ENCODE measurements at places on chromosomes 4 and X.

- DNase-seq = no peak
Measured at GRCh38 chr4:128161138-128161537, 100.0 kb downstream of the LARP1B start.

DNA sequence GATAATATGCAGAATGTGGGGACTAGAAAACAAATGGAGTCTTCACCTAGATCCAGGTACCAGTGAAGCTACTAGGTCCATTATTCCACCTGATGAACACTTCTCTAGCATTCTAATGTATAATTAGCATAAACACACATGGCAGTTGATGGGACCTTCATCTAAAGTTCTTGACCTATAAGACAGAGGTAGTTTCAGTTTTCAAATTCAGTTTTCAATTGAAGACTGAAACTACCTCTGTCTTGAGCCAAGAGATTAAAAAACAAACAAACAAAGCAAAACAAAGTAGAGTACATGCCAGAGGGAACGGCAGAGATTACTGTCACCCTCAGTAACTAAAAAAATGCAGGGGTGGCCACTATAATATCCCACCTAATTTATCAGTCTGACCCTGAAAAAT, 199.9 kb upstream of the NEIL3 start:
- DNase-seq = no peak

GRCh38 chrX:120839491-120839890, 36.2 kb downstream of the CT47B1 start:
- DNase-seq = no peak

- DNase-seq = no peak
Measured at GRCh38 chr4:123974386-123975149, 578.0 kb downstream of the SPRY1 start.

DNA sequence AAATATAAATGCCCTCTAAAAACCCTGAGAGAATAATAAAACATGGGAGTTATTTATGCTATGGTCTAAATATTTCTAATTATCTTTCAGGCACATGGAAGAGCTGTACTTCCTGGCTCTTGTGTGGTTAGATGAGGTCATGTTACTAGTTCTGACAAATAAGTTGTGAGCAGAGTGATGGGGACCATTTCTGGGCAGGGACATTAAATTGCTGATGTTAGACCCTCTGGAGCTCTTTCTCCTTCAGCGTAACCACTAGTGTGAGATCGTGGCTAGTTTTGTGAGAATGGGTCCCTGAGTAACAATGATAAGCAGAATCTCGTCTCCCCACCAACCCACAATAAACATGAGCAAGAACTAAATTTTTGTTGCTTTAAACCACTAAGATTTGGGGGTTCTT, 108.0 kb downstream of the MAML3 start:
- DNase-seq = no peak

GRCh38 chrX:108025954-108026600, 18.8 kb upstream of the VSIG1 start:
- DNase-seq = no peak

- peak; percentile 64 for DNase-seq
Measured at GRCh38 chrX:64394874-64395567, at the start of gene MTMR8. TSS of gene MTMR8 (minus strand) at chrX:64395452. CDS start at chrX:64395363, 89 bp downstream.

GRCh38 chrX:156000361-156000926, 2.9 kb downstream of the IL9R start:
- no peak for DNase-seq

GRCh38 chrX:24963823-24964222, 51.9 kb downstream of the ARX start:
- DNase-seq = no peak
